SHP77 treated with DMSO at 0.1 percent for 48 hours (cell line): ENCODE measurements at places on chromosomes 11 and 22.
A peak's percentile ranks its signal among the peaks of the same experiment; 100 is the strongest.

GRCh38 chr11:96132437-96132836, 208.5 kb upstream of the MTMR2 start:
- no peak for DNase-seq

DNA sequence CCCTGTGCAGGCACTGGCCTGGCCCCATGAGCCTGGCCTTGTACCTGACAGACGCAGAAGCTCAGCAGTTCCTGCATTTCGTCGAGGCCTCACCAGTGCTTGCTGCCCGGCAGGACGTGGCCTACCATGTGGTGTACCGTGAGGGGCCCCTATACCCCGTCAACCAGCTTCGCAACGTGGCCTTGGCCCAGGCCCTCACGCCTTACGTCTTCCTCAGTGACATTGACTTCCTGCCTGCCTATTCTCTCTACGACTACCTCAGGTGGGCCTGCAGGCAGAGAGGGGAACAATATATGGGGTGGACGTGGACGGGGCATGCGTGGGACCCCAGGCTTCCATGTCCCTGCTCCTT, 4.9 kb downstream of the LARGE2 start:
- DNase-seq = no peak

DNA sequence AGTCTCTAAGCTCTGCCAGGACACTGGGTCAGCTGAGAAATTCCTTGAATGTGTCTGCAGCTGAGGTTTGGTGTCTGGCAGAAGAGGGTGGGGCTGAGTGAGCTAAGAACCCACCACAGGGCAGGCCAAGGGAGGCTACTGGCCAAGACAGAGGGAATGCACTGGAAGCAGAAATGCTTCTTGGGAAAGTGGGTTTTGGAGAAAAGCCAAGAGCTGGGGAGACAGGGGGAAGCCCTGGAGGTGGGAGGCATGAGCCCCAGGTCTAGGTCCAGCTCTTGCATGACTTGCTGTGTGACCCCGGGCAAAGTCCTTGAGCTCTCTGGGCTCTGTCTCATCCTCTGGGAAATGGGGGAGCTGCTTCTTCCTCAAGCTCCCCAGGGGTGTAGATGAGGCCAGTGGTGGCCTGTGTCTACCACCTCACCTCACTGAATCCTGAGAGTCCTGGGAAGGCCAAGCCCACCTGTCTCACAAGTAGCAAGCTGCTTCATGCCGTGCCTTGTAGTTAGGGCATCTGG, 2.3 kb downstream of the MMP11 start:
- no peak for DNase-seq

DNA sequence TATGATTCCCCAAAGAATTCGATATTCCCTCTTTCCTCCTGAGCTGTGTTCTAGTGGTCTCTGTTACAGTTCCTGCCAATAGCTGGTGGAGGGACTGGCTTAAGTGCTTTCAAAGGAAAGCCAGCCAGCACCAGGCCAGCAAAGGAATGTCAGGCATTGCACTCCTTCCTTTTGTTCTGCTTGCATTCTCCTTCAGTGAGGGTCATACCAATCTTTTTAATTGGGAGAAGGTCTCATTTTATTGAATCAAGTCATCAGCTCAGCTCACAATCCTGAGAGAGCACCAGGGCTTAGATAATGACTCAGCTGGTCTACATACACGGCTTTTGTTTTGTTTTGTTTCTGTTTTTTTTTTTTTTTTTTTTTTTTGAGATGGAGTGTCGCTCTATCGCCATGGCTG, 222.9 kb downstream of the NAV2 start:
- no peak for DNase-seq

DNA sequence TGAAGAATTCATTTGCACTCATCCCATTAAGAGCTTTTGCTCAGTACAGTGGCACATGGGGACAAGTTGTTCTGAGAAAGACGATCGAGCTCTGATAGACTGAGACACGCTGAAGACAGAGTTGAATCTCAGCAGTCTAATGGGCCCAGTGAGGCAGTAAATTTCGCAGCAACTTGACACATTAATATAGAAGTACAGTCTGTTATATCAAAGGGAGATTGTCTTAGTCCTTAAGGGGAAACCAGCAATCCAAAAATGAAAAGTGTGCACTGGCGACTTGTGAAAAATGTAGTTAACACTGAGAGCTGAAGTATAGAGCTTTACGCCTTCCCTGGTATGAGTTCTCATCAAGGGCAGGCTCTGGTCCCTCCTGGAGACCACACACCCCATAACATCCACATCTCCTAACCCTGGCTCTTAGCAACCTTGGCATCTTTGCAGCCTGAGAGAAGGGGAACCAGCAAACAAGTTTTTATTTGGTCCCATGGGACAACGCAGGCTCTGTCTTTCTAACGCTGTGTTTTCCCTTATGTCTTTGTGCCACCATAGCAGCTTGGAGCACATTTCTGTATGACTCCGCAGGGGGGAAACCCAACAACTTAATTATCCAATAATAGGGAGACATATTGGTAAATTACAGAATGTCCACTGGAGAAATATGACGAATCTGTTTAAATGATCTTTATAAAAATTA, 952.5 kb downstream of the OPCML start:
- no peak for DNase-seq

GRCh38 chr11:89633135-89633705, 76.9 kb upstream of the TRIM77 start:
- DNase-seq = no peak

DNA sequence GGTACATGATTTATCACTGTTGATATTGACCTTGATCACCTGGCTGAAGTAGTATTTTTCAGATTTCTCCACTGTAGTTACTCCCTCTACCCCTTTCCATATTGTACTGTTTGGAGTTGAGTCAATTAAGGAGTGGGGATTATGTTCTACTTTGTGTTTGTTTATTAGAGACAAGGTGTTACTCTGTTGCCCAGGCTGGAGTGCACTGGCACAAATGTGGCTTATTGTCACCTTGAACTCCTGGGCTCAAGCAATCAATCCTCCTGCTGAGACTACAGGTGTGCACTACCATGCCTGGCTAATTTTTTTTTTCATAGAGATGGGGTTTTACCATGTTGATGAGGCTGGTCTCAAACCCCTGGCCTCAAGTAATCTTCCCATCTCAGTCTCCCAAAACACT, 85.3 kb upstream of the CCDC90B start:
- no peak for DNase-seq

DNA sequence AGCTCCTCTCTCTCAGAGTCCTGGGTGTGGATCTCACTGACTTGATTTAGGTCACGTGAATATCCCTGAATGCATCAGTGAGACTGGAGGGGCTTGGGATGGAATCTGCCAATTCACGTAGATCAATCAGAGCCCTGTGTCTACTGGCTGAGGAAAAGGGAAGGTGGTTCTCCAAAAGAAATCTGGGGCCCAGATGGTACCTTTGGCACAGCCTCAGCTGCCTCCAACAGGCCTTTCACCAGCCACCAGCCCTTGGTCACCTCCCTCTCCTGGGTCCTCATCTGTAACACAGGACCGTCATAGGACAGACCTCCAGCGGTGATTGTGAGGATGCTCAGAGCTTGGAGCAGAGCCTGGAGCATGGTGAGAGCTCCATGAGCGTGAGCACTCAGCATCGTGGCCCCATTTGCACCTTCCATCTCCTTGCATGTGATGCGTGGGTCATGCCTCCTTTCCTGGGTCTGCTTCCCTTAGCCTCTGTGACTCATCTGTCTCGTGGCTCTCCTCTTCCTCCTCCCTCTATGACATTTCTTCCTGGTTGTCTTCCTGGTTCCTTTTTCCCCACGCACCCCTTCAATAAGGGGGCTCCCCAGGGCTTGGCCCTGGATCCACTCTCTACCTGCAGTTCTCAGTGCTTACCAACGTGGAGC, 7.5 kb upstream of the MIEF1 start:
- no peak for DNase-seq

GRCh38 chr11:44978961-44979331, 28.3 kb upstream of the TP53I11 start:
- DNase-seq = peak; percentile 95

DNA sequence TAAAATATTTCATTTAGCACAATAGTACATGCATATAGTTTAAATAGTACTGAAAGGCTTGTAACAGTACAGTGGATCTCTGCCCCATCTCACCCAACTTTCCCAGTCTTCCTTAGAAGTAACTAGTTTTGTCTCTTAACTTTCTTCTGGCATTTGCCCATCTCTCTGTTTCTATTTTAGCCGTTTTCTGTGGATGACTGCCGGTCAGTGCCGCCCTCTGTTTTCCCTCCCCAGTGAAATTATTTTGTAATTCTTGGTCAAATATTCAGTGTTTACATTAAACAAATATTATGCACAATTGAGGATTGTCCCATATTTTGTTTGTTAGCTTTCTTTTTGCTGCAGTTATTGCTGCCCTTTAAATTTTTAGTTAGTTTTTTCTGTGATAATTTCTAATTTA, 8.3 kb downstream of the PDHX start:
- DNase-seq = no peak

DNA sequence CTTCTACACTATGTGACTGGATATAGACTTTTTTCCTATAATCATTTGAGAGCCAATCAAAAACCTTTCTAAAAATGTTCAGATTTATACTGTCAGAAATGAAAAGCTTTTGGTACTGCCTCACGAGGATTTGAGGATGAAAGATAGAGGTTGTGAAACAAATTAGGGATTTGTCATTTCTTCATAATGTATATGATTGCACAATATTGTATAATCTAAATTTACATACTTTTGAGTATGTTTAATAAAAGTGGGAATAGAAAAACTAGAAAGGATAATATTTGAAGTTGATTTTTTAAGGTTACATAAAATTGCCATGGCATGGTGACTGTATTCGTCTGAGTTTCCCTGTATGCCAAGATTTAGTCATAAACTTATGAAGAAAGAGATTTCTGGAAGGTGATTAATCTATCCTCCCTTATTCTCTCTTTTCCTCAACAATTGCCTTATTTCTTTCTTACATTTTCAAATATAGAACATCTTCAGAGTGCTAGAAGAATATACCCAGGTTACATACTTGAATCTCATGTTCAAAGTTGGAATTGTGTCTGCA, 56.2 kb downstream of the CASP12 start:
- DNase-seq = no peak
